Motor neuron (in vitro differentiated cells): ENCODE measurements at places on chromosomes 5 and 9.

DNA sequence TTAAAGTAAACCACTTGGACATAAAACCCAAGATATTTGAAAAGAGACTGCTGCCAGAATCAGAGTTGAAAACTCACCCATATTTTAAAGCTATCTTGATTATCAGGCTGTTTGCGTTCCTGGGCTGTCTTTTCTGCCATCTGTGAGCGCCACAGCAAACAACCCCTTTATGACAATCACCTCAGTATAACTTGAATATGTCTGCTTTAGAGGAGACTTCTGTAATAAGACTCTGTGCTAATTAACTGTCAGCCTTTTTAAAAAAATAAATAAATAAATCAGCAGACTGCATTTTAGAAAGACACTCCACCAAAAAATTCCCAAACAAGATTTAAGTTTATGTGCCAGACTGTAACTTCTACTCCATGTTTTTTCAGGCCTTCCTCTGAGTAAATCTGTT is 375.7 kb upstream of the CCNH start:
- no peak for ATAC-seq

- peak; percentile 85 for ATAC-seq
Measured at GRCh38 chr5:126516133-126516532, 78.9 kb downstream of the ALDH7A1 start.

DNA sequence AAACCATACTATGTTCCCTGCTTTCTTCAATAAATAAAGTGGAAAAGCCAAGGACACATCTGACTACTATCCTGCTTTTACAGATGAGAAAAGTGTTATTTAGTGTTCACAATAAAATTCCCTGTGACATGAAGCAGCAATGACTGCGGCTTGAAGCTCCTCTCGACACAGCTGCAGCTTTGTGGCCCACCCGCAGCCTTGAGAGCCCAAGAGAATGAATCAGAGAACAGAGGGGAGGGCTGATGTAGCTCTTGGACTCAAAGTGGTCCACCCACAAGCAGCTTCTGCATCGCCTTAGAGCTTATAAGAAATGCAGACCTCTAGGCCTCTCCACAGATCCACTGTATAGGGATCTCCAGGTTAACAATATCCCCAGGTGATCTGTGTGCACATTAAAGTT is 181.3 kb upstream of the GNA14 start:
- no peak for ATAC-seq

- peak; percentile 36 for ATAC-seq
Measured at GRCh38 chr5:80141147-80141671, 106.1 kb downstream of the THBS4 start.

DNA sequence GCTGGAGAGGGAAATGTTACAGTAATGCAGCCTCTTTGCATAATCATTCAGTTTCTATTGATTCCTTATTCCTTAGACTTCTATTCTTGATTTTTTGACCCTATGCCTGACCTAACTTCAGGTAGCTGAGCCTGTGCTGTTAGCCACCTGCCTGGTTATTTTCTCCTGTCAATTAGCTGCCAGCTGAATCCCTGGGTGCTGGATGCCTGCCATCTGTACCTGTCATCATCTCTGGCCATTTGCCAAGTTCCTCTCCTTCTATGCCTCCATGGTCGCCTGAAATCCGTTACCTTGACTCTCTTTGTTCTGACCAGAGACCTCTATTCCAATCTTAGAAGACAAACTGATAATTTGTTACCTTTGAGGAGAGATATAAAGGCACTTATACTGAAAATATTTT is 178.3 kb downstream of the CAVIN4 start:
- no peak for ATAC-seq

DNA sequence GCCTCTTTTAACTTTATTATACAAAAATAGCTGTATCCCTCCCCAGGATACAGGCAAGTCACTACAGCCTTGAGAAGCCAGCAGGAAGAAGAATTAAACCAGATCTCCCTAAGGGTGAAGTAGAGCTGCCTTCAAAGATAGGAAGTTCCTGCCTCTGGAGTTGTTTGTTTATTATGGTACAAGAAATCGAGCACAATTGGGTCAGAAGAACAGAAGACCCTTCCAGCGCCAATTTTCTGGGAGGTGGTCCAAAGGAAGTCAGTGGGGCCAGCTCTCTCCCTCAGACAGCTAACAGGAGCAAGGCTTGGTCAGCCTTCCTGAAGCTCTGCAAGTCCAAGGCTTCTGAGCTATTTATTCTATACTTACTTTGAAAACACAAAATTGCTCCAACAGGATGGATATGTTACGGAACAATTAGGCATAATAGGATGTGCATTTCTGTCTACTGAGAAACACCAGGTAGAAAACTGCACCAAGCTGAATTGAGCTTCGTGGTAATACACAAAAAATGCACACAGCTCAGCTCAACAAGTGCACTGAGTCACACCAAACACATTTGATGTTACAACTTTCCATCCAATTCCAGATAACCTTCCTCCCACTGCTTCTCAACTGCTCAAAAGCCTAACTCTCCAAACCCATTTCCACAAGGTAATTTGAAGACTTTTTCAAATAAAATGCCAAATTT is 16.0 kb downstream of the SERINC5 start:
- no peak for ATAC-seq

GRCh38 chr5:88955403-88955802 is 72.4 kb upstream of the MEF2C start:
- ATAC-seq = no peak

- no peak for ATAC-seq
Measured at GRCh38 chr9:115941561-115942315, 211.9 kb upstream of the PAPPA start.

DNA sequence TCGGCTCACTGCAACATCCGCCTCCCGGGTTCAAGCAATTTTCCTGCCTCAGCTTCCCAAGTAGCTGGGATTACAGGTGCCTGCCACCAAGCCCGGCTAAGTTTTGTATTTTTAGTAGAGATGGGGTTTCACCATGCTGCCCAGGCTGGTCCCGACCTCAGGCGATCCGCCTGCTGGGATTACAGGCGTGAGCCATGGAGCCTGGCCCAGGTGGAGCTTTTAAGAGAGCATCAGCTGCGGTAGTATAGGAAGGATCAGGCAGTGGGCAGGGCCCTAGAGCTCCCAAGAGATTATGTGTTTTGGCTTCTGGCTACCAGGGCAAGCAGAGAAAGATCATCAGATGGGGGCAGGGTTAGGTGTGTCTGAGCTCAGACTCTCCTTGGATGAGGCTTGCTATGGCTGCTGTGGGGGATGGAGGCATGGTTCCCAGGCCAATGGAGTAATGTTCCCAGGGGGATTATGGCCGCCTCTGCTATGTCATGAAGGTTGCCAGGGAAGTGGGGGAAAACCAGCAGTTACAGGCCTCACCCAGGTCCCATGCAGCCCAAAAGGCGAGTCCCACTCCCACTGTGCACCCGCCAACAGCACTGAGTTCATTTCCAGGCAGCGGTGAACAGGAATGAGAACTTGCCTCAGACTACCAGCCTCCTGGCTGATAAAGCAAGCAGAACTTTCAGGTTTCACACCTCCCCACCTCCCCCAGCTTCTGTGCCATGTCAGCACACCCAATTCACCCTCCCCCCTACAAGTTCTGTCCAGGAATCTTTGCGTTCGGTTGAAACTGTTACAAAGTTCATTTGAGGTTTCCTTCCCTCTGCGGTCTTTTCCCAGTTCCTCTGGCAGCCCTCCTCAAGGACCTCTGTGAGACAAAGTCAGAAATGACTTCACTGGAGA is 507.6 kb downstream of the SPATA31D1 start:
- no peak for ATAC-seq

- no peak for ATAC-seq
Measured at GRCh38 chr5:172028167-172028566, 21.7 kb upstream of the FBXW11 start.

DNA sequence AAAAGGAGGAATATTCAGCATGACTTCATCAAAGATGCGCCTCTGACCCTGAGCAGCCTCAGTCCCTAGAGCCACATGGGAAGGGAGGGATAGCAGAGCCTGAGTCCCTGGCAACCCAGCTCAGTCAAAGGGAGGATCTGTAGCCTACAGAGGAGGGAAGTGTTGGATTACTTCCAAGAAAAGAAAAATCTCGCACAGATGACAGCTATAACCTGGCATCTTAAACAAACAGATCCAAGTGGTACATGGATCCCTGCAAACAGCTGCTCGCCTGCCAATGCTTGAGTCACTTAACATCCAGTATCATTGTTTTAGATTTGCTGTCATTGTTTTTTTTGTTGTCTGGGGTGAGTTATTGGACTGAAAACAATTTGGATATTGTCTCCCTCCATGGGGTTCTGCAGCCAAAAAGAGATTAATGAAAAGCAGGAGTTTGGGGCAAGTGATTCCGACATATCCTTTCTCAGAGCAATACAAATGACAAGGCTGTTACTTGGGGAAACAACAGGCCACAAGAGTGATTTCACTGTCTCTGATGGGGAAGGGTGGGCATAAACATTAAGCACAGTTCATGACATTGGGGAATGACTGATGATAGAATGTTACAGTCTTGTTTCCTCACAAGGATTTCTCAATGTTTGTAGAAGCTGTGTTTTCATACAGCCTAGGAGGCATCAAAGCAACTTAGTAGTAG is 153.5 kb upstream of the KIF2A start:
- peak; percentile 90 for ATAC-seq

GRCh38 chr5:10324518-10325370 is 17.0 kb upstream of the CMBL start:
- ATAC-seq = no peak

GRCh38 chr5:154103233-154103632 is 64.5 kb downstream of the MFAP3 start:
- ATAC-seq = peak; percentile 35

DNA sequence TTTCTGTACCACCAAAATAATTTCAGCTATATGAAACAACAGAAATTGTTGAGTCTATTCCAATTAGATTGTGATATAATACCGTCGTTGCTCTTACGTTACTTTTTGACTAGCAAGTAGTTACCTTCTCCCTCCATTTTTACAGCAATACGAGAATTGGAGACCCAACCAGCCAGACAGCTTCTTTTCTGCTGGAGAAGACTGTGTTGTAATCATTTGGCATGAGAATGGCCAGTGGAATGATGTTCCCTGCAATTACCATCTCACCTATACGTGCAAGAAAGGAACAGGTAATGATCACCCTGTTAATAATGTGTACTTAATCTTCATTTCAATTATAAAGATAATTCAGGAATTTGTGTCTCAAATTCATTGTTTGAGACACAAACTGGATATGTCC is 100.7 kb downstream of the VCAN start:
- ATAC-seq = no peak

GRCh38 chr5:150656191-150657132 is 4.6 kb upstream of the MYOZ3 start:
- ATAC-seq = peak; percentile 93

DNA sequence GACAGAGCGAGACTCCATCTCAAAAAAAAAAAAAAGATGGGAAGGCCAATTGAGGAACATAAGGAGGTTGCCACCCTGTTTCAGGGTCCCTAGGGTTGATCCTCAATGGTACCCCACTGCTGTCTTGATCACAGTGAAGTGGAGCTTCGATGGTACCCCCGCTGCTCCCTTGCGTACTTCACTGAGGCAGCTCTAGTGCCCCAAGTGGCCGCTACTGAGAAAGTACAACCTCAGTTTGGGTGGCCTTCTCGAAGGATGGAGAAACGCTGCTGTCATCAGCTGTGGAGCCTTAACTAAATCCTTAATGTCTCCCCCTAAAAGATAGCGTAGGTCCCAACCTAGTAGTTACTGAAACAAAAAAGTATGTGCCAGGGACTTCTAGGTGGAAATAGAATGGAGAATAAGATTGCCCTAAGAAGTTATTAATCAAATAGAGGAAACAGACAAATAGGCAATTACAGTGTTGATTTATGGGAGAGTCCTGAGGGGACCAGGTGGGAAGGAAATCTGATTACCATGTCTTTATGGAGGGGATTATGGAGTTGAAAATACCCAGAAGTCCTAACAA is 6.3 kb downstream of the TESK1 start:
- ATAC-seq = peak; percentile 28

DNA sequence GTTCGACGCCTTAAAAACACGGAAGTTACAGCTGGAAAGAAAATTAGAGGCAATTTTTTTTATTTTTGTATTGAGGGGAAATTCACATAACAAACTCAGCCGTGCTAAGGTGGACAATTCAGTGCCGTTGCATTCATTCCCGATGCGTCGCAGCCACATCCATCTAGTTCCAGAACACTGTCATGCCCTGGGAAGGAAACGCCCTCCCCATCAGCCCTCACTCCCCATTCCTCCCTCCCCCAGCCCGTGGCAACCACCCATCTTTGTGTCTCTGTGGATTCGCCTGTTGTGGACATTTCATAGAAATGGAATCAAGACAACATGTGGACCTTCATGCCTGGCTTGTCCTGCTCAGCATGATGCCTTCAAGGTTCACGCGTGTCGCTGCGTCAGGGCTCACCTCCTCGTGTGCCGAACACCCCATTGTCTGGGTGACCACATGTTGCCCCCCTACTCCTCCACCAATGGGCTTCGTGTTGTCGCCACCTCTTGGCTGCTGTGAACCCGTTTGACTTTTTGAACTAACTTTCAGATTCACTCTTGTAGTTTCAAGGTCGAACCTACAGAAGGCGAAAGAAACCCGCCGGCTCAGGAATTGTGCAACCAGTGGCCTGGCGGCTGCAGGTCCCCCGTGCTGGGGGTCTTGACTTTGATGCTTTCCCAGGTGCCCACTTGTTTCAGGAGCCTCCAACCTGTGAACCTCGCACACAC is 17.4 kb upstream of the CAMSAP1 start:
- ATAC-seq = no peak

DNA sequence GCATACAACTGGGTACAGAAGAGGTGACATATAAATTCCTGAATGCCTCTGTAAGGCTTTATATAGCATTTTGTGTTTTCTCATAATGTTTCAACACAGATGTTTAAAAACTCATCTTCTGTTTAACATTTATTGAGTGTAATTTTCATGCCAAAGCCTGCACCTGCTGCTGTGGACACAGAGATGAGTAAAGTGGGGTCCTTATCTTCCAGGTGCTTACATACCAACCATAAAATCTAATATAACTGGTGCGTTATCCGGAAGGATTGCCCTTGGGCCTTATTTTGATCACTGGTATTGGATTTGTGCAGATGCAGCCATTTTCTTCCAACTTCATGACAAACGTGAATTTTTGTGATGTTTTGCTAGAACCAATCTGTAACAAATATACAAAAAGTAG is 222.3 kb downstream of the DMRT2 start:
- ATAC-seq = no peak

GRCh38 chr9:137691646-137692351 is 73.0 kb downstream of the EHMT1 start:
- ATAC-seq = no peak

DNA sequence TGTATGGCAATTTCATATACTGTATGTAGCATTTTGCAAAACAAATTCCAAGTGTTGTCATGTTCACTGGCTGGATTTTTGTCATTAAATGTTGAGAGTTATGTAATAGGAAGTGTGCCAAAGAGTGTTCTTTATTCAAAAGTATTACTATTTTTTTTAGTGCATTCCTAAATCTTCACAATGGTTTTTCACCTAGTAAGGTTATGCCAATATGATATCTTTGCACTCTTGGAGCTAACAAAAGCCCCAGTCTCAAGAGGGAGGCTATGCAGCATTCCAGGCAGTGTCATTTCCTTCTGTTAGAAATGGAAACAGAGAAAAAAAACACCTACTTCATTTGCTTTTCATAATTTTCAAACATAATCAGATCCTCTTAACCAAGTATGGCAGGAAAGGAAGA is 5.1 kb upstream of the SSBP2 start:
- no peak for ATAC-seq
